Astrocyte of the cerebellum (primary cell): ENCODE measurements at places on chromosomes 13 and 19.

- no peak for DNase-seq
Measured at GRCh38 chr19:15622991-15623390, 8.0 kb downstream of the CYP4F8 start.

DNA sequence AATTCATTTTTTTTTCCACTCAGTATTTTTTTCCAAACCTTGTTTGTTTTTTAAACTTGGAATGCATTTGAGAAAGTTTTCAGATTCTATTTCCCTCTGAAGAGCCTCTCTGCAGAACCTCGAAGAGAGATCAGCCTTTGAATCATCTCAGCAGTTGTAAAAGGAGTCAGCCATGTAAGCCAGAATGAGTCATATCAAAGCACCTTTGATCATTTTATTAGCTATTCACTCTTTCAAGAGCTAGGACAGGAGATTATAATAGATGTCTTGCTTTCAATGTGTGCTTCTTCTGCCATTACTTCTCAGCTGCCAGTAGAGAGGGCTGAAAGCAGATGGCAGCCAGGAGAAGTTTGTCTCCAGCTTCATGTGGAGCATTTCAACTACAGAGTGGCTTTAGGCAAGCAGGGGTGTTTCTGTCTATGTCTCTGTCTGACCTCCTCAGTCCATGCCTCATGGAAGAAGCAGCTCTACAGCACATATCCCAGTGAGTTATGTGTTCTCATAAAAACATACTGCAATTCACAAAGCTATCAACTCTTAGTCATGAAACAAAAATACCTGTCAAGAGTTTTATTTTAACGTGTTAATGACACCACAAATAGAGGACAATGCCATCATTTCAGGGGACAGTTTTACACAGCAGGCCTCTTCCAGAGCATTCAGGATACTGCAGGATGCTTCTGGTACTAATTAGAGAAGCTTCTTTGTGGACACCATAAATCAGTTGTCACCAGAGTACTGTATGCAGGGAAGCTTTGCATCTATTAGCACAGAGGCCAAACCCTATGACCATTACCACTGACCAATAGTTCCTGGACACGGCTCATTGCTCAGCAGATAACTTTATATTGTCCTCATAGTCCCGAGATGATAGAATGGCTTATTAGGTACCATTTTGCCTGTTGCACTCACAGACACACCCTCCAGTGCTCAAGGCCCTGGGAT lies 94.3 kb downstream of the NHLRC3 start:
- no peak for DNase-seq

DNA sequence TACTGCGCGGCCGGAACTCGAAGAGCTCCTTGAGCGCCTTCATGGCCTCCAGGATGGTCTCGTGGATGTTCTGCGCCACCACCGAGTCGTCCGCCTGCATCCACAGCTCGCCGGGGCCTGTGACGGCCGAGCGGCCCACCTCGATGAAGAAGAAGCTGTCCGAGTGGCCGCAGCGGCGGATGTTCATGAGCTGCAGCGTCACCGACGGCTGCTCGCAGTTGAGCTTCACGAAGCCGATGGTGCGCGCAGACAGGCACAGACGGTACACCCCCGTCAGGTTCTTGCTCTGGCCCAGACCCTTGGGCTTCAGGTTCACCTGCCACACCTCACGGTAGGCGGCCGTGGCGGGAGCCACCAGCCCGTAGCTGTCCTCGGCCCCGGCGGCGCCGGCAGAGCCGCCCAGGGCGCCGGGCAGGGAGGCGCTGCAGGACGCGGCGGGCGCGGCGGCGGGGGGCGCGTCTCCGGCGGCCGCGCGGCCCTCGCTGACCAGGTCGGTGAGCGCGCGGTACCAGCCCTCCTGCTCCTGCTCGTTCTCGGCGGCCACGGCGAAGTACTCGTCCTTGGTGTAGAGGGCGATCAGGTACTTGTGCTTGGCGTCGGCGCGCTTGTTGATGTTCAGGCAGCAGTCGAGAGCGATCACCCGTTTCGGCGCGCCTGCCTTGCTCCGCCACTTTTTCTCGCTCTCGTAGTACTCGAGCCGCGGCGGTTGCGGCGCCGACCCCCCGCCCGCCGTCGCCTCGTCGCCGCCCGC lies 1.1 kb downstream of the IRS2 start:
- DNase-seq, result no peak

DNA sequence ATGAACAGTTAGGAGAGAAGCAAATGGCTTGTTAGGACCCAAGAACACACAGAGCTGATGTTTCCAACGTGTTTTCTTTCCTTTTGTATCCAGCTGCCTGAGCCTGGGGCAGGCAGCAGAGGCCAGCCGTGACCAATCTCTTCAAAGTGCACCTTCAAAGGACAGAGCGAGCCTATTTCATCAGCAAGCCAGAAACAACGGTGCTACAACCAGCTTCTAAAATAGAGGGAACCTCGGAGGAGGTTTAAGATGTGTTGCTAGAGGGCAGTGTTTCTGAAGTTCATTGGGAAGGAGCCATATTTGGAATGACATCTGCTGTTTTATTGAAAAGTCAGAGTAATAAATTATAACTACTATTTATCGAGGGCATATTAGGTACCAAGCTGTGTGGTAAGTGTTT lies 56.2 kb upstream of the RFC3 start:
- peak; percentile 20 for DNase-seq

DNA sequence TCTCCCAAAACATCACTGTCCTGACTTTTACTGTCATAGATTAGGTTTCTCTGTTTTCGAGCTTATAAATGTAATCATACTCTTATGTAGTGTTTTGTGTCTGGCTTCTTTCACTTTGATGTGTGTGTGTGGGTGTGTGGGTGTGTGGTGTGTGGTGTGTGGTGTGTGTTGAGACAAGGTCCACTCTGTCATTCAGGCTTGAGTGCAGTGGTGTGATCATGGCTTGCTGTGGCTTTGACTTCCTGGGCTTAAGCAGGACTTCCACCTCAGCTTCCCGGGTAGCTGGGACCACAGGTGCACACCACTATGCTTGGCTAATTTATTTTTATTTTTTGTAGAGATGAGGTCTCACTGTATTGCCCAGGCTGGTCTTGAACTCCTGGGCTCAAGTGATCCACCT lies 59.6 kb downstream of the PDS5B start:
- no peak for DNase-seq

DNA sequence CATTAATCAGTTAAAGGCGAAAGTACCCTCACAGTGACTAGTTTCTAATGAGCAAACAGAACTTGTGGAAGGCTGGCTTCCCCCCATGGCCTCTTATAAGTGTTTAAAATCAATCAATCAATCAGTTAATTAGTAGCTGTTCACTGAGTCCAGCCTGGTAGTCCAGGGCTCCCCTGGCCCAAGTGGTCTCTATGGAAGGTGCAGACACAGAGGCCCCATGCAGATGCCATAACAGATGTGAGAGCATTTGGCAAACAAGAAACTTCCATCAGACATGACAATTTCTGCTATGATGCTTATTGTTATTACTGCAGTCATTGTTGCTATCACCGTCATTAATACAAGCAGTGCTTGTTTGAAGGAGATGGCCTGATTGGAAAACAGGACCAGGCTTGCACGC lies 179.0 kb upstream of the TSHZ3 start:
- no peak for DNase-seq

DNA sequence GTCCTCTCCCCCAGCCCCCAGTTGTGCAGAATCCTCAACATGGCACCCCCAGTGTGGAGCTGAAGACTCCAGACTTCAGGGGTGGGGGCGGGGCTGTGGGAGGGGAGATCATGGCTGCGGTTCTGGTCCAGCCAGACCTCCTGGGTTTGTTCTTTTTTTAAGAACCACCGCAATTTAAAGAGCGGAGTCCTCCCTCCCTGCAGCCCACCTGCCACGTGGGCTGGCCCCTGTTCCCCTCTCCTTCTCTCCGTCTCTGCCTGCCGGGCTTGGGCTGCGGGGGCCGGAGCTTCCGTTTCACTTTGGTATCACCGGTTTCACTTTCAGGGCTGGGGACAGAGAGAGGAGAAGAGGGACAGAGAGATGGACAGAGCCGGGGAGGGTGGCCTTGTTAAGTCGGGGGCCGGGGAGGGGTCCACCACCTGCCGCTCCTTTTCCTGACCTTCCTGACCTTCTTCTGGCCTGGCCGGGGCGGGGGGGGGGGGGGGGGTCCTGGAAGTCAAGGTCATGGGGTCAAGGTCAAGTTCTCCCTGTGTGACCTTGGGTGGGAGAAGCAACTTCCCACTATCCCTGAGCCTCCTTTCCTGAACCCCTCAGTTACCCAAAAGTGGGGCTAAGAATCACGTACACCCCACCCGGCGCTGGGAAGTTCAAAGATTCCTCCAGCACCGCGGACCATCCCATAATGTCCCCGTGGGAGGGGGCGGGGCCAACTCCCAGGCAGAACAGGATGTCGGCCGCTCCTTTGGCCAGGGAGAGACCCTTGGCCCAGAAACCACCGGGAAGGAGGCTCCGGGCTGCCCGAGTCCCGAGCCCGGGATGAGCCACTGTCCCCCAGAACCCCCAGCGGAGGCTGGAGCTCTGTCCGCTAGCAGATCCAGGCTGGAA lies 11.3 kb upstream of the ZBTB7A start:
- DNase-seq, result no peak

- DNase-seq, result no peak
Measured at GRCh38 chr13:44451126-44451525, 77.5 kb downstream of the SERP2 start.

DNA sequence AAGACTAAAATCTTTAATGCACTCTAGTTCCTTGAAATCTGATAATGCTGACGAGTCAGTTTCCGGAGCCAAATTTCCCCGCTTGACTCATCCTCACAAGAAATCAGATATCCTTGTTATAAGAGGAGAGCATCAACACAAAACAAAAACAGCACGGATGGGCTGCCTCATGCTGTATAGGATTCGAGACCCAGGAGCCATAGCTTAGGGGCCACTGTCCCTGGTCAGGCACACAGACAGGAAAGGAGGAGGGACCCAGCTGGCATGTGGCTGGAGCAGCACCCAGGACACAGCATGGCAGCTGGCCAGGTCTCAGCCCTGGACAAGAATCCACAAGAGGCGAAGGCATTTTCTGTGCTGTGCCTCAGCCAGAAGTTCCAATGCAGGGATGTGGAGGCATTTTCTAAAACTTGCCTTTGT lies 110.2 kb upstream of the SPATA13 start:
- peak; percentile 54 for DNase-seq

DNA sequence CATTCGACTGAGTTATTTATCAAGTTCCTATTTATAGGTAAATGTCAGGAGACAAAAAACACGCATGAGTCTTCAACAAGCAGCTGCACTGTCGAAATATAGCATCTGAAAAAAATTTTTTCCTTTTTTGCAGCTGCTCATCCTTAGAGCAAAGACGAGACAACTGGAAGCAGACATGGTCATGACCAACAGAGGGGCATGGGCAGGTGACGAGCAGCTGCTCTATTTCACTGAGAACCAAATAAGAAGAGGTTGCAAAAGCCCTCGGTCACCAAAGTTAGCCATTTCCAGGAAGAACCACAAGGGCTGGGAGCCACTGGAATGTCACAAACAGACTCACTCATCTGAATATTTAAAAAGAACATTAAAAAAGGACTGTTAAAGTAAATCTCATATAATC lies 22.2 kb downstream of the SOHLH2 start:
- no peak for DNase-seq

- DNase-seq, result no peak
Measured at GRCh38 chr19:13883516-13884064, 6.7 kb downstream of the NANOS3 start.

- no peak for DNase-seq
Measured at GRCh38 chr13:44273991-44274770, 99.4 kb upstream of the SERP2 start.

- no peak for DNase-seq
Measured at GRCh38 chr19:42153672-42154433, 21.6 kb upstream of the POU2F2 start.

- no peak for DNase-seq
Measured at GRCh38 chr13:101811284-101811839, 358.9 kb downstream of the ITGBL1 start.

GRCh38 chr19:11346104-11346940 lies at the start of the genes CCDC159 and TMEM205:
Gene CCDC159 (plus strand): TSS chr19:11346519. CDS start chr19:11346607, 88 bp downstream.
Gene TMEM205 (minus strand): TSS chr19:11346268. CDS start chr19:11345619, 649 bp downstream.
- DNase-seq, result peak; percentile 98

- DNase-seq, result no peak
Measured at GRCh38 chr13:46578590-46578975, 25.6 kb downstream of the LRCH1 start.

GRCh38 chr19:4449022-4449638 lies 8.5 kb downstream of the UBXN6 start:
- peak; percentile 22 for DNase-seq

- no peak for DNase-seq
Measured at GRCh38 chr13:113660066-113660465, 2.1 kb upstream of the ATP4B start.

- DNase-seq, result no peak
Measured at GRCh38 chr13:47100214-47100853, 203.5 kb upstream of the HTR2A start.
